ENCODE measurements at places on chromosomes 11 and 22. TPM values are rescaled to one million over a fixed set of nuclear protein-coding genes. Genes with fewer than 3 reads are reported as not detected.

DNA sequence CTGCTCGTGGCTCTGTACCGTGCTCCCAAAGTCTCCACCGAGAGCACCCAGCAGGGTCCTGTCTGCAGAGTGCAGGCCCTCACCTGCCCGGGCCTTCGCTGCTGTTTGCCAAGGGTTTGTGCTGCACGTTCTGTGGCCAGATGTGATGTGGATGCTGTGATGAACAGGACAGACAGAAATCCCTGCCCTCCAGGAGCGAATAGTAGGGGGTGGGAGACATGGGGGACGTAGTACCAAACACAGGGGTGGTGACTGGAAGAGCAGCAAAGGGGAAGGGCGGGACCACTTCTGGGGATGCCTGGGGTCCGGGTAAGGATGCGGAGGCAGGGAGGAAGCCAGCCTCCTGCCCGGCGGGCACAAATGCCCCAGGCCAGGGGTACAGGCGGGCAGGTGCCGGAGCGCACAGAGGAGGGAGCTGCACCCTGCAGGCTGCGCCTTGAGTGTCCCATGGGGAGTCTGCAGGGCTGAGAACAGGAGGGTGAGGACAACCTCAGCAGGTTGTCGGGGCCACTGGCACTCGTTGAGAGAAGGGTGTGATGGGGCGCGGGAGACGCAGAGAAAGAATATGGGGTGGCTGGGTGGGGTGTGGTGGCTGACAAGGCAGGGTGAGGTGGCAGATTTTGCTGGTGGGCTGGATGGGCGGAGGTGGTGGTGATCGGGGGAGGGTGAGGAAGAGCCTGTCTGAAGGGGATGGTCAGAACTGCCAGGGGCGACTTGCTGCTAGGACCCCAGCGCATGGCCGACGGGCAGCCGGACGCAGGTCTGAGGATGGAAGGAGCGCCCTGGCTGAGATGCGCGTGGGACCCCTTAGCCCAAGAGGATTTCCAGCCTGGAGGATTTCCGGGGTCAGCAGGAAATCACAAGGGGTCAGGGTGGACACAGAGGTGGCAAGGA, 16.3 kb upstream of the CTSD start:
- DNase-seq = no peak

GRCh38 chr11:34395916-34396550, 38.2 kb upstream of the ABTB2 start:
- DNase-seq = no peak

DNA sequence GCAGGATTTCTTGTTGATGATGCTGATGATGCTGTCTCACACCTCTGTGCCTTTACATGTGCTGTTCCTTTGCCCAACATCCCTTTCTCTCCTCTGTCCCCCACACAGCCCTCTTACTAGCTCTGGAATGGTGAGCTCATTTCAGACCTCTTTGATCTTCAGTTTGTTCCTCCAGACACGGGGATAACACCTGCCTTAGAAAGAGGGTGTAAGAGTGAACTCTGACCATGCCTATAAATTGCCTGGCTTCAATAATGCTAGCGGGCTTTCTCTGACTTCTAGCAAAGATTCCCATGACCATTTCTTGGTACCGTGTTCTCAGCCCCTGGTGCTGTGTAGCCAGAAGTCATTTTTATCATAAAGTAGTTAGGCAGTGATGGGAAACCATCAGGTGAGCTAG, 55.9 kb upstream of the DRD2 start:
- DNase-seq = no peak

DNA sequence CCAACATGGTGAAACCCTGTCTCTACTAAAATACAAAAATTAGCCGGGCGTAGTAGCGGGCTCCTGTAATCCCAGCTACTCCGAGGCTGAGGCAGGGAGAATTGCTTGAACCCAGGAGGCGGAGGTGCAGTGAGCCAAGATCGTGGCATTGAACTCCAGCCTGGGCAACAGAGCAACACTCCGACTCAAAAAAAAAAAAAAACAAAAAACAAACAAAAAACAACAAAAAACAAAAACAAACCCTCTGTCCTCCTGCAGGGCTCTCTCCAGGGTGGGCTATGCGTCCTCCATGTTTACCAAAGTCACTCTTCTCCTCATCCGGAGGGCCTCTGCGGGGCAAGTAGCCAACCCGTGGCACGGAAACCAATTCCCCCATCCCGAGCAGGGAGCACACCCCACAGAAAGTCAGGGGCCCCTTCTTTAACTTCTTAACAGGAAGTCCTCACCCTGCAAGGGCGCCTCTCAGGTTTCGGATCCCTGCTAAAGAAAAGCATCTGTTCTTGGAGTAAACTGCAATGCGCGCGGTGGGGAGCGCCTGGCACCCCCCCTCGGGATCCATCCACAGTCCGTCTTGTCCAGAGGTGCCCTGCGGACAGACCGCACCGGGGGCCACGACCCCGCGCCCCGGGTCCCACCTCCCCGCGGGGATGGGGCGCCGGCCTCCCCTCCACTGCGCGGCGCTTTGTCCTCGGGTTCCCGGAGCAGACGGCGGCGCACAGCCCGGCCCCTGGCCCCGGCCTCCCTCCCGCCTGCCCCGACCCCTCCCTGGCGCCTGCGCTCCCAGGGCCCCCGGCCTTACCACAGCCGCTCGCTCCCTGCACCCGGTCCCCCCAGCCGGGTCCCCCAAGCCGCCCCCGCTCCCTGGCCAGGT, 712 bp downstream of the CERK start:
- peak; percentile 50 for DNase-seq

GRCh38 chr11:69922596-69923111, 103.4 kb upstream of the FGF3 start:
- DNase-seq = no peak

DNA sequence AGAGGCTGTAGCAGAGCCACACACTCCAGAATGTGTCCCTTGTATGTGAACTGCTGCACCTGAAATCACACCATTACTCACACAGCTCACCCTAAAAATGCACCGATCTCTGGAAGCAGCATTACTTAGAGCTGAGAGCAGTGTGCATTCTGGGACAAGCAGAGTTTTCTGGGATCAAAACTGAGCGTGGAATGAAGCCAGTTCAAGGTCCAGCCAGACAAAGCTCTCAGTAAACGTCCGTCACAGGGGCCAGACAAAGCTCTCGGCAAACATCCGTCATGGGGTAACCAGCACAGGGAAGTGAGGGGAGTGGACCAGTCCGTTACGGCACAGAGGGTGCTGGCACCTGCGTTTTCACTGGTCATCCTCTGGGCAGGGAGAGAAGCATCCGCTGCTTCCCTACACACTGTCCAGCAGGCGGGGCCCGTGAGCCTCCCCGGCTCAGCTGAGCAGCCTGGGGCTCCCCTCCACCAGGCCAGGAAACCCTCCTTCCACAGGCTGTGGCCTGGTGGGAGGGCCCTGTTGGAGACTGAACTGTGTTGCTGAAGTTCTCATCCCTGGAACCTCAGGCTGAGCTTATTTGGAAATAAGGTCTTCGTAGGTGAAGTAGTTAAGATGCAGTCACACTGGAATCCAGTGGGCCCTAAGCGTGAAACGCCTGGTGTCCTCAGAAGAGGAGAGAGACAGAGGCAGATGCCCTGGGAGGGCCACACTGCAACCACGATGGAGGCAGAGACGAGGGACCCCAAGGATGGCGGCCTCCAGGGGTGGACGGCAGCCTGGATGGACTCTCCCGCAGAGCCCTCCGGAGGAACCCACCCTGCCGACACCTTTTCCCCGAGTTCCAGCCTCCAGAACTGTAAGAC, 883.9 kb downstream of the BRD1 start:
- no peak for DNase-seq

- no peak for DNase-seq
Observed at GRCh38 chr11:37946155-37946766, 1348.2 kb upstream of the RAG2 start.

DNA sequence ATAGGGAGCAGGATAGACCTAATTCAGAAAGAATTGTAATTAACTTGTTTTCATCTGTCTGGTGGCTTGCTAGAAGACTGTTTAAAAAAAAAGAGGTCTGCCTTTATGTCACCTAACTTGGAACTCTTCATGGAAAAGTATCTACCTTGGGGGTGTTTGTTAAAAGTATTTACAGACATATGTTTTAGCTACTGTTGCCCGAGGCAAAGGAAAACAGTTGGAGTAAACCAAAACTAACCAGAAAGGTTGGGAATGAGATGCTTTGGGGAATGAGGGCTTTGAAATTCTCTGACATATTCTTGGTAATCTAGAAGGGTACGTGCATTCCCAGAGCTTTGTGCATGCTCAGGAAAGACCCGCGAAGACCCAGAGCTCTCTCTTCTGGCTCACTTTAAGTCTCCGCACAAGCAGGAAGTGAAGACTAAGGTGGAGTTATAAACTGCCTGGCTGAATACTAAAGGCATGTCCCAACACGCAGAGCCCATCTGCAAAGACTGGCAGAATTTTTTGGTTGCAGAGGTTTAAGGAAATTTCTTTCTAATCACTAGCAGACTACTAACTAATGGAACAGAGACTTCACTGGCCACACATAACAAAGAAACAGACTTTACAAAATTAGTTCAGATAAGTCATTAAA, 33.2 kb downstream of the HIKESHI start:
- DNase-seq = no peak

DNA sequence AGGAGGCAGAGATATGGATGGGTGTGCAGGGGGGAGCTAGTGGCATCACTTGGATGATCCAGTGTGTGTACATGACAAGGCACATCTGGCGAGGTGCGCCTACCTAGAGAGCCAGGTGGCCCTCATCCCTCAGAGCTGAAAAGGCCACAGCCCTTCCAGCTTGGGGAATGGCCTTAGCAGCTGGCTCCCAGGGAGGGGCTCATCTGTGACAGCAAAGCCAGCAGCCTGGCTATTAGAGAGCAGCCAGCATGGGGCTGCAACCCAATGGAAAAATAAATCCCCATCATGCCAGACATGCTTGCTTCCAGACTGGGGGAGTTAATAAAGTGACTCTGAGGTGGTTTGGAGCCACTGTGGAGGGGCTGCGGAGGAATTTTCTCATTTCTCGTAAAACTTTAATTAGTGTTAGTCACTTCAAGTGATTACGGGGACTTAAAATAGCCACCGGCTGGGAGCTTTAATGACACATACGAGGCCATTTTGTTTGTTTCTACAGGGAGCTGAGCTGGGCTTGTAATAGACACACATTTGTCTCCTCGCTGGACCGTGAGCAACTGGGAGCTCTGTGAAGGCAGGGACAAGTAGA, 111.2 kb upstream of the ALX4 start:
- no peak for DNase-seq

DNA sequence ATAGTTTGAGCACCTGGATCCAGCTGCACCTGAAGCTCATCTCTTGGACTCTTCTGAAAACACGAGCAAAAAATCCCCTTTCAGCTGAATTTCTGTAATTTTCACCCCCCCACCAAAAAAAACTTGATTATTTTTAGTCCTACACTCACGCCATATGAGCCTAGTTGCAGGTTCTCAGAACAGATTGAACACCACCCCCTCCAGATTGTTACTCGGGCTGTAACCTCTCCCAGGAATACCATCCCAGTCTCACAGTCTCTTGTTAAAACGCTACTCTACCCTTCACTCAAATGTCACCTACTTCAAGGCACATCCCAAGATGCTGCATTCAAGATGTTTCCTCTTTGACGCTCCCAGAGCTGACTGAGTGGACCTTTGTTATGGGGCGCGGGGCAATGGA, 96.3 kb upstream of the PRDM11 start:
- DNase-seq = no peak

GRCh38 chr11:72574548-72575460, 99.4 kb downstream of the PDE2A start:
- no peak for DNase-seq

- DNase-seq = no peak
Observed at GRCh38 chr22:49201046-49201970, 626.4 kb downstream of the BRD1 start.

DNA sequence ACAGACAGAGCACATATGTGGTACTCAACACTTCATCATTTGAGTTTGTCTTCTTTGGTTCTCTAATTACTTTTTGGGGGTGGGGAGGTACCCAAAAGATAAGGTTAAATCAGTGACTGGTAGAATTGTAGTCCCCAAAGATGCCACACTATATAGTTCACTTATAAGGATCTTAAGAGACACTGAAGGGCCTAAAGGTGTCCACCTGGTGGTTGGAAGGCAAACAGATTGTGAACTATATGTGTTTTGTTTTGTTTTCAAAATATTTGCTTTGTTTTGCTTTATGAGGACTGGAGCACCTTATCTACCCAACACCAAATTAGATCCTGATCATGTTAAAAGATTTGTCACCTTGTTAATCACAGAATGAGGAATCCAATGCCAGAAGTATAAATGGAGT, 136.1 kb downstream of the DCDC1 start:
- DNase-seq = no peak

- no peak for DNase-seq
Observed at GRCh38 chr11:47943721-47944586, 36.4 kb upstream of the PTPRJ start.

GRCh38 chr22:21642584-21643448, 714 bp downstream of the SDF2L1 start:
- DNase-seq = peak; percentile 46

AQP11 gene
- 0.18 TPM for polyA plus RNA-seq

GLYAT gene
- not detected for polyA plus RNA-seq

KRTAP5-2 gene
- not detected for polyA plus RNA-seq

SERHL2 gene
- polyA plus RNA-seq = 0.20 TPM

ENTHD1 gene
- polyA plus RNA-seq = not detected

SEC14L3 gene
- not detected for polyA plus RNA-seq

Measured in CD14-positive monocyte (primary cell).